Renal cortex interstitium (tissue), 15 donors: ENCODE measurements at places on chromosomes 6 and 20. TPM values are rescaled to one million over a fixed set of nuclear protein-coding genes. Genes with fewer than 3 reads are reported as not detected.

EPB41L1 gene
- 62.4 TPM for polyA plus RNA-seq

DNA sequence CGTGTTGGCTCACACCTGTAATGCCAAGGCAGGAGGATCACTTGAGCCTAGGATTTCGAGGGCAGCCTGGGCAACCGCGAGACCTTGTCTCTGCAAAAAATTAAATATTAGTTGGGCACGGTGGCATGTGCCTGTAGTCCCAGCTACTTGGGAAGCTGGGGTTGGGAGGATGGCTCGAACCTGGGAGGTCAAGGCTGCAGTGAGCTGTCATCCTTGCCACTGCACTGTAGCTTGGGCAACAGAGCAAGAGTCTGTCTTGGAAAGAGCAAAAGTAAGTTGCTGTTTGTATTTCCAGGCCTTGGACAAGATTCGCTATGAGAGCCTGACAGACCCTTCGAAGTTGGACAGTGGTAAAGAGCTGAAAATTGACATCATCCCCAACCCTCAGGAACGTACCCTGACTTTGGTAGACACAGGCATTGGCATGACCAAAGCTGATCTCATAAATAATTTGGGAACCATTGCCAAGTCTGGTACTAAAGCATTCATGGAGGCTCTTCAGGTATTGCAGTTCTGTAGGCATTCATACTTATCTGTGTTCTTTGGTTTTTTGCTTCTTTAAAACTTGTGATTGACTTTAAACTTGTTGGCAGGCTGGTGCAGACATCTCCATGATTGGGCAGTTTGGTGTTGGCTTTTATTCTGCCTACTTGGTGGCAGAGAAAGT lies 2.3 kb downstream of the HSP90AB1 start:
- DNase-seq: no peak

DNA sequence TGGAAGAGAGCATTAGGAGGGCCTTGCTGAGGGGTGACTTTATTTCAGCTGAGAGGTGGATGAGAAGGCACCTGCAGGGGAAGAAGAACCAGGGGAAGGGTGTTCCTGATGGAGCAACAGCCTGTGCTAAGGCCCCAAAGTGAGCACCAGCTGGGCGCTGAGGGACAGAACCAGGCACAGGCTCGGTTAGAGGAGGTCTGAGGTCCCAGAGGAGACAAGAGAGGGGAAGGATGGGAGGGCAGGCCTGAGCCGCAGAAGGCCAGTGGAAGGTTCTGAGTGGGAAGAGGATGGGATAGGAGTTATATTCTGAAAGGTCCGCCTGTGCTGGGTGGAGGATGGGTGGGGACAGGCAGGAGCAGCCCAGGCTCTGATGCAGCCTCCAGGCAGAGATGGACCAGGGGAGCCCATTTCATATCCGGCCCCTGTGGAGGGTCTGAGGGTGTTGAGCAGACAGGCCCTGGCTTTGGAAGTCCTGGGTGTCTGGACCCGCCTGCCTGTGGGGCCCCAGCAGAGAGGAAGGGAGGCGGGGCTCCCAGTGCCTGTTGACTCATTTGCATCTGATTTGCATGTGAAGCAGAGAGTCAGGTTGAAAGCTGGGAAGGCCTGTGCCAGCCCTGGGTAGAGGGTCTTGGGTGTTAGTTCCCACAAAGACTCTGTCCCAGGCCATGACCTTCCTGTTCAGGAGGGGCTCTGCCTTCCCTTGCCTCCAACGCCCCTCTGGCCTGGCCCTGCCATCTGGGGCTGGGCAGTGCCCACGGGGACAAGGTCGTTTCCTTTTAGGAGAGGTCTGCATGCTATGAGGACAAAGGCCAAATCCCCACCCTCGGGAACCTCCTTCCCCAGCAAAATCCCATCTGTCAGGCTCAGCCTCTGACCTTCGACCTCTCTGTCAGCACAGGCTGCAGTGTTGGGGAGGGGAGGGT lies 10.6 kb upstream of the FAM110A start:
- no peak for DNase-seq

DNA sequence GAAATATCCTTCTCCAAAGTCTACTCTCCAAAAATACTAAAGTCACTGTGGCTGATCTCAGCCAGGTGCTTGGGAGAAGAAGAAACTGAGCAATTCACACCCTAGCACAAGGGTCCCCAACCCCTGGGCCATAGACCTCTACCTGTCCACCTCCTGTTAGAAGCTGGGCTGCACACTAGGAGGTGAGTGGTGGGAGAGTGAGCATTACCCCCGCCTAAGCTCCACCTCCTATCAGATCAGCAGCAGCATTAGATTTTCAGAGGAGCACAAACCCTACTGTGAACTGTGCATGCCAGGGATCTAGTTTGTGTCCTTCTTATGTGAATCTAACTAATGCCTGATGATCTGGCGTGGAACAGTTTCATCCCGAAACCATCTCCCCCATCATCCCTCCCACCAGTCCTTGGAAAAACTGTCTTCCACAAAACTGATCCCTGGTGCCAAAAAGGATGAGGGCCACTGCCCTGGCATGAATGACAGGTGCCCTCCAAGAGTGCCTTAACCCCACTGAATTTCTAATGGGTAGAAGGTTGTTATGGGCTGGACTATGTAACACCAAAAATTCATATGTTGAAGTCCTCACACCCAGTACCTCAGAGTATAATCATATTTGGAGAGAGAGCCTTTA lies 109.2 kb upstream of the CDYL start:
- no peak for DNase-seq

DST gene
- polyA plus RNA-seq: 196 TPM

RIPPLY2 gene
- not detected for polyA plus RNA-seq

DNA sequence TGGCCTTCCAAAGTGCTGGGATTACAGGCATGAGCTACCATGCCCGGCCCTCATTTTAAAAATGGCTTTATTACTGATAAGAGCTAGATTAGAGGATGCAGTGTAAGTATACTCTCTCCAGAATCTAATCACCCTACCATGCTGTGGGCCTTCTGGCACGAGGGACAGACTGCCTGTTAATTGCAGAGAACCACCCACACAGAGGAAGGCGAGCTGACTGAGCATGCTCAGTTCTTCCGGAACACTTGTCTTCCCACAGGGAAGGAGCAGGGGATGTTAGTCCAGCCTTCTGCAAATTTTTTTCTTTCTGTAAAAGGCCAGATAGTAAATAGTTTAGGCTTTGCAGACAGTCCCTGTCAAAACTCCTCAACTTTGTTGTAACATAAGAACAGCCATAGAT lies 48.9 kb downstream of the ALDH5A1 start:
- no peak for DNase-seq

DNA sequence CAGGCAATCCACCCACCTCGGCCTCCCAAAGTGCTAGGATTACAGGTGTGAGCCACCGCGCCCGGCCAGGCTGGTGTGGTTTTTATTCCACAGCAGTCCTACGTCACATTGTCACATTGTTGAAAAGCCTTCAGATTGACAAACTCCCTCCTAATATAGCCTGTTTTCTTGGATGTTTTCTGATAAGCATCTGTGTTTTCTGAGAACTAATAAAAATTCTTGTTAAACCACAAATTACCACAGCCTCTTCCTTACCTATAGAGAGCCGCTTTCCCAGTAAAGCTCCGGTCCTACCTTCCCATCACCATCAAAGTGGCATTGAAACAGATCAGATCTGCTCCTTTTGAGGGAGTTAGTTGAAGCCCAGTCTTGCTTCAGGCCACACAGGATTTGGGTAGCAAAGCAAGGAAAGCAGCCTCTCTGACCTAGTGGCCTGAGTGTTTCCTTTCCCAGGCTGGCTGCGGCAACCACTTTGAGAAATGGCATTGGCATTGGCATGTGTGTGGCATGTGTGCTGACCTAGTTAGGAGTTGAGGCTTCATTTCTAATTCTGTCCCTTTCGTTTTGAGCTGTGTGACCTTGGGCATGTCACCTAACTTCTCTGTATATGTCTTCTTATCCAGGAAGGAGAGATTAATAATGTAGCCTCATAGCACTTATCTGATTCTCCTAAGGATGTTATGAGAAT lies 1.7 kb upstream of the PKIG start:
- no peak for DNase-seq

GRCh38 chr20:58312836-58313235 lies 3.3 kb downstream of the RAB22A start:
- no peak for DNase-seq

GRCh38 chr6:21668795-21669194 lies 75.2 kb downstream of the SOX4 start:
- no peak for DNase-seq

- no peak for DNase-seq
Observed at GRCh38 chr6:154878871-154879491, 116.1 kb upstream of the TIAM2 start.
